Esophagus squamous epithelium (tissue), 5 donors: ENCODE measurements at places on chromosomes 2 and 18.

GRCh38 chr18:41790687-41791086 is 164.3 kb upstream of the PIK3C3 start:
- DNase-seq = no peak

DNA sequence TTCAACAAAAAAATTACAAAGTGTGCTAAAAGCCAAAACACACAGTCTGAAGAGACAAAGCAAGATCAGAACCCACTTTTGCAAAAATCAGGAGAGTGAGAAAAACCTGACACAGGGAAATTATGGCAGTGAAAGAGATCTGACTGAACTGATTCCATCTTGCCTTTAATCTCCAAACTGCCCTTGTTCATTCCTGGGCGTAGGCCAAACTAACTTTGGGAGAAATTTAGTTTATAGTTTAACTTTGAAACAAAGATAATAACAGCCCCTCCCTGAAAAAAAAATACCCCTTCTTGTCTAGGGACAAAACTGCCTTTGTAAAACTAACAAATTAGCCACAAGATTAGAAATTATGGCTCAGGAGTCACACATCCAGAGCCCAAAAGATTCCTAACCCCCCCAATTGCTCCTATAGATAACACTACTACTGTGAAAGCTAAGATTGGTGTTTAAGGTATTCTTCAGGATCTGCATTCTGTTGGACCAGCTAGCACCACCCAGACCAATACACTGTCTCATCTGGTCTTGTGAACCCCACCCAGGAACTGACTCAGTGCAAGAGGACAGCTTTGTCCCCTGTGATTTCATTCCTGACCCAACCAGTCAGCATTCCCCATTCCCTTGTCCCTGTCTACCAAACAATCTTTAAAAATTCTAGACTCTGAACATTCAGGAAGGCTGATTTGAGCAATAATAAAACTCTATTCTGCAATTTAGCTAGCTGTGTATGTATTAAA is 226.1 kb upstream of the SH3BP4 start:
- DNase-seq = no peak

DNA sequence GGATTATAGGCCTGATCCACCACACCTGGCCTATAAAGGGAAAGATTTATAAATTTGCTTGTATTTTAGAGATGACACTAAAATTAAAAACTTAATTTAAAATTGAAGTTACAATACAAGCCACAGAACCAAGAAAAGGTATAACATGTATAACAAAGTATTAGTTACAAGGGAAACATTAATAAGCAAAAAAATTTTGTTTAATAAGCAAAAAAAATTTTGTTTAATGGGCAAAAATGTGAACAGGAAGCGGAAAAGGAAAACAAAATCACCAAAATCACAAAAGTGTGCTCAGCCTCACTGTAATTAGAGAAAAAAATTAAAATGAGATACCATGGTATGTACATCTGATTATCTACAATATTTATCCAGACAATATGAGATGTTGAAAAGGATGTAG is 15.9 kb upstream of the NDUFV2 start:
- DNase-seq = no peak

DNA sequence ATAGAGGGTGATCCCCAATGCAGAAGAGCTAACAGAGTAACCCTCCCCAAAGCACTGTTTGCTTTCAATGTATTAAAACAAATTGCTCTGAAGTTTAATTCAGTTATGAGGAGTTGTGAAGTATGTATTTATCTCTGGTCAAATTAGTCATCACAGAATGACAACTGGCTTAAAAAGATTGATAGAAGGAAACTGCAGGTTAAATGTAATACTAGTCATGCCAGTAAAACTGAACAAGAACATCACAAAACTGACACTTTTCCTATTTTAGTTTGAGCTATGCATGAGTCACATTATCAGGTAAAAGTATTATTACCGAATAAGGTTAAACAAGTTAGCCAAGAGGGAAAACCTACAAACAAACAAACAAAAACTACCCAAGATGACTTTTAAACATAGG is 99.0 kb upstream of the ACVR1C start:
- DNase-seq = no peak

- no peak for DNase-seq
These were observed 1.7 kb downstream of the FOSL2 start for GRCh38 chr2:28394331-28394877.

- peak; percentile 59 for DNase-seq
These were observed at the start of gene IDH1 for GRCh38 chr2:208254871-208255556. Gene IDH1, minus strand, starts transcription at chr2:208255071. Its CDS starts 3,520 bp downstream, at chr2:208251551.

DNA sequence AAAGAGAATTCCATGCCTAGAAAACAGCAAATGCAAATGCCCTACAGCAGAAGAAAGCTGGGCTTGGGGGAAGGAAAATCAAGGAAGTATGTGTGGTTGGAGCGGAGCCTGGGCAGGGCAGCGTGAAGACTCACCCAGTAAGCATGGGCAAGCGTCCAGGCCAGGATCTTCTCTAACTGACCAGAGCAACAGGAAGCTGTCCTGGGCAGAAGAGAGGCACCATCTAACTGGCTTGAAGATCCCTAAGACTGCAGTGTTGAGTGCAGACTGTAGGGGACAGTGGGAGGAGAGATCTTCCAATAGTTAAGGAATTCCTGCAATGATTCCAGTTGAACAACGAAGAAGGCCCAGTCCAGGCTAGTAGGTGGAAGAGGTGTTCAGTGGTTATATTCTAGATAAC is 57.9 kb downstream of the NXPH2 start:
- DNase-seq = no peak

DNA sequence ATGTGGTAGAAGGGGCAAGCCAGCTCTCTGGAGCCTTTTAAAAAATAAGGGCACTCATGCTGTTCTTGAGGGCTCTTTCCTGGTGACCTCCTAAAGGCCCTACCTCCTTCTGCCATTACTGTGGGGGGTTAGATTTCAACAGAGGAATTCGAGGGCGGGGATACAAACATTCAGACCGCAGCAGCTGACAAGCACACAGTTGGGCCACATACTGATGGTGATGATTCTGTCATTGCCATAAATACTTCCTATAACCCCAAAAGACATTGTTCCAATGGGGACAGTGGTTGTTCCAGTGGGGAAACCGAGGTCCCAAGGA is 67.0 kb downstream of the TSHZ1 start:
- no peak for DNase-seq

DNA sequence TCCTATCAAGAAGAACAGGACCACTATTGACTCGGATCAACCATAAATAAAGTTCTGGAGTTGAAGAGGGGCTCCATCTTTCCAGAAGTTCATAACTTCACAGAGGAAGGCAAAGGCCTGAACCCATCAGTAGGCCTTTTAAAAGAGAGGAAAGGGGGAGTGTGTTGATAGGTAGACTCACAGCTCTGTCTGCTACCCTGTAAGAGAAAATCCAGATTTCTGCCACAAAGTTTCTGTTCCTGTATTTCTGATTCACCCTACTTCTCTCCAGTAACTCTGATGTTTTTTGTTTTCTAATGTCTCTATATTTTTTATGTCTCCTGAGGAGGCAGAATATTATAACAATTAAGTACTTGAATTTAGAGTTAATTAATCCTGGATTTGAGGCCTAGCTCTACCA is 564.0 kb downstream of the TNS1 start:
- DNase-seq = no peak

DNA sequence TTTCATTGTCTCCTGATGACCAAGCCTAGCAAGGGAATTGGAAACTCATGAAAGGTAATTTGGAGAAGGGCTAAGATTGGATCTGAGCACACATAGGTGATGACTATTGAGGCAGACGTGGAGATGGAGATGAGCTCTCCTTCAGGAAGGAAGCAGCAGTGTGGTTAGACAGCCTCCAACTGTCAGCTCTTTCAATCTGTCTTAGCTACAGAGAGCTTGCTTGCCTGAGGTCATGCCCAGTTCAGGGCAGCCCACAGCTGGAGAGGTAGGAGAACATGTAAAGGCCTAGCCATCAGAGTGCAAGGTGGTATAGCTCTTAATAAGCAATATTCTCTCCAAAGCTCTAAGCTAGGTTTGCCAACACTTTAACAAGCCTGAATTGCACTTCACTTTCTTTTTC is 79.2 kb downstream of the THSD7B start:
- DNase-seq = no peak

DNA sequence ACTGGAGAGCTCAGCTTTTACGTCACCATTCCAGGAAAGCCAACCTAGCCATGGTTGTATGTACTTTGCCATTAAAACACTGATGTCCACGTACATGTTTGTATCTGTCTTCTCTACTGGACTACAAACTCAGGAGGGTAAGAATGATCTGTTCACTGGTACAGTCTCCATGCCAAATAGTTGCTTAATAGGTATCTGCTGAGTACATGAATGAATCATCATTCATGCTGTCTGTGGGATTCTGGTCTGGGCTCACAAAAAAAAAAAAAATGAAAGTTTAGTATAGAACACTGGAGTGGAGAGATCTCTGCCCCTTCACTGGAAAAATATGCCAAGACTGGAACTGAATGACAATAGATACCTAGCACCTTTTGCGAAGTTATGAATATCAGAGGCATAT is 102.6 kb upstream of the ITGA4 start:
- no peak for DNase-seq

DNA sequence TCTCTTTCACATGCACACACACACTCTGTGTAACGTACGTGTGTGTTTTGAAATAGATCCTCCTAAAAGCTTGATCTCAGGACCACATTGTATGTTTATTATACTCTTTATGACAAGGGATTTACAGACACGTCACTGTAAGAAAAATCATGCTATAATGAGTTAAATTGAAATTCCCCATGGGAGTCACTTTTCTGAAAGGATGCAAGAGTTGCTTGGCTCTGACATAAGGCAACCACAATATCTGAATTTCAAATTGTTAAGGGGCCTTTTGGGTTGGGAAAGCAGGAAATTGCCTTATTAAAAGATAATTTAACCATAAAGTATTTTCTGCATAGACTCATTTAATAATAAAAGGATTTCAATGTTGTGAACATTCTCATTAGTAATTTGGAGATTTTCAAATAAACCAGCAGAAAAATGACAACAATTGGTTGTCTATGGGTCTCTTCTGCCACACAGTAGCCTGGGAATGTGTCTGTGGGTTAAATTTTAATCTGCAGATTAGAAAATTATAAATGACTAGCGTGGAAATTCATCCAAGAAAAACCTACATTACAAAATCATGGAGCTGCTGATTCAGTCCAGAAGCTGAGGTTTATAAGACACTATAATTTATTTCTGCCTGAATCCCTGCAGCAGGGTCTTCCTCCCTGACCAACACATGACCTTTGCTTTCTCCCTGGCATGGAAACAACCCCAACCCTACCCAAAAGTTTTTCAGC is 75.9 kb upstream of the PID1 start:
- DNase-seq = no peak

DNA sequence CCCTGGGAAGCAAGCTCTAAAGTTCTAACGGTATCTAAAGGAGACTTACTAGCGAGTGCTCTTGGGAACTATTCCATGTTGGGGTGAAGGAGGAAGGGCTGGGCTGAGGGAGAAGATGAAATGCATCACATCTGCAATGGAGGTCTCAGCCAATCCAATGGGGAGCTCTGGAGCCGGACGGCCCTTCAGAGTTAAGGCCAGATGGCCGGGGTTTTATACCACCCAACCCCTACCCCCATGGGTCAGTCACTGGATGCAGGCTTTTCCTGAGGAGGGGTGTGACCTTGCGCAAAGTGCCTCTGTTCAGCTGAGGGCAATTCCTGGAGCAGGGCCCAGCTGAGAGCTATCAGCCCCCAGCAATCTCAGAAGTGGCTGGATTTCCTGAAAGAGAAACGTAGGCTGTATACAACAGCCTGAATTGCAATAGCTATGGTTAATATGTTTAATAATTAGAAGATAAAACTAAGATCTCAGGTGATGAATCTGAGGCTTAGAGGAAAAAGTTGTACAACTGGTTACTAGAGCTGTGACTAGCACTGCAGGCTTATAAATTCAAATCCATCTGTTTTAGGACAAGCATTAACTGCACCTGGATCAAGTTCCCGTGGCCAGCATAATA is 21.6 kb downstream of the EIPR1 start:
- DNase-seq = no peak

DNA sequence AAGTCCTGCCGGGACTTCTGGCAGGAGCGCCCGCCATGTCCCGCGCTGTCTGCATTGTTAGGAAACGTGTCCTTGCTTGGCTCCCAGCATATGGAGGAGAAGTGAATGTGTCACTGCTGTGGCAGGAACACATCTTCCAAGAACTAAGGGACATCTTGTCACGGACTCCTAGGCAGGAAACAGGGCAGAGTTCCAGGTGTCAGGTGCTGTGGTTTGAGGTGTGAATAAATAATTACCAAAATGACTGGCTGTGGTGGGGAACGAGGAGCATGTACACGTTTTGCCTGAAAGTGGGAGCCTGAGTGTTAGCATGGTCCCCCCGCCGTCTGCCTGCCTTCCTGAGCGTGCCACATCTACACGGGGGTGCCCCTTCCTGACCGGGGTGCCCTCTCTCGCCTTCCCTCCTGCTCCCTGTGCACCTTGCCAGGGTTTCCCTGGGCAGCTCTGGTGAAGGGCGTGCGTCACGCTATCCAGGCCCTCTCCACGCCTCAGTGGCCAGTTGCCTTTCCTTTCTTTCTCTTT is 237.5 kb downstream of the LDLRAD4 start:
- DNase-seq = no peak

DNA sequence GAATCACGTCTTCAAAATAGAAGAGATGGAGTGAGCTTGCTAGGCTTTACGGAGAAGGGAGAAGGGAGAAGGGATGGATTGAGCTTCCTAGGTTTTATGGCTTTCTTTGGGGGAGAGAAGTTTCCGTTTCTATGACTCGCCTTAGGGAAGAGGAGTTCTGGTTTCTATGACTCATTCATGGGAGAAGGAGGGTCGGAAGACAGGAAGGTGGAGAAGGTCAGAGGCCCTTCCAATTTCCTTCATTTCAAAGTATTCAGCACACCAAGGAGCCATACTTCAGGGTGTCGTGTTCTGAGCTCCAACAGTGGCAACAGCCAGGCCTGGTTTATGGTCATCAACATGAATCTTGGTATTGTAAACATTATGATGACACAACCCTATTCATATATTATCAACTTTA is 284.7 kb upstream of the VWC2L start:
- DNase-seq = no peak

- DNase-seq = no peak
These were observed 85.9 kb upstream of the RTN4 start for GRCh38 chr2:55136138-55136541.

- no peak for DNase-seq
These were observed 112.1 kb downstream of the KLHL29 start for GRCh38 chr2:23497063-23497462.

DNA sequence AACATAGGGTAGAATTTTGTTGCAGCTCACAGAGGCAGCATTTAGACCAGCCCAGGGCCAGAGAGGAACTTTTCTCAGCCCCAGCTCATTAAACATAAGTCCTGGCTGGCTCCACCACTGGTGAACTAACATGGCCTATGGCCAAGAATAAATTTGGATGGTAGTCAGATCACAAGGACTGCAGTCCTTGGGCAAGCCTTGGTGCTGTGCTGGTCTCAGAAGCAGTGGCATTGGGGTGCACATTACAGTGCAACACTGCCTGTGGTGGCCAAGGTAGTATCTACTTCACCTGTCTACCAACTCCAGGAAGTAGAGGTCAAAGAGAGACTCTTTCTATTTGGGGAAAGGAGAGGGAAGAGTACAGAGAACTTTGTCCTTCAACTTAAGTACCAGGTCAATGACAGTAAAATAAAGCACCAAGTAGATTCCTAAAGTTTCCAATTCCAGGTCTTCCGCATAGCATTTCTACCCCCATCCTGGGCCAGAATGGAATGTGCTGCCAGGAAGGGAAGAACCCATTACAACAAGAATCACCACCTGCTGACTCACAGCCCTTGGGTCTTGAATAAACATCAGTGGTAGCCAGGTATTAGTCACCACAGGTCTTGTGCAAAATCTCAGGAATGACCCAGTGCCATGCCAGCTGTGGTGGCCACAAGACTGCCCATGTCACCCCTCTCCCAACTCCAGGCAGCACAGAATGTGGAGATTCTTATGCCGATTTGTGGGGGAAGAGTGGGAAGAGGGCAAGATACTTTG is 155.4 kb upstream of the FSIP2 start:
- DNase-seq = no peak

- no peak for DNase-seq
These were observed 275.3 kb upstream of the HDAC4 start for GRCh38 chr2:239675826-239676715.
